Stimulated activated CD8-positive, alpha-beta memory T cell treated with anti-CD3 and anti-CD28 coated beads, Interleukin-15, amount 100 ng/mL, for 4 hours (primary cell): ENCODE measurements at places on chromosomes 3 and 15.

DNA sequence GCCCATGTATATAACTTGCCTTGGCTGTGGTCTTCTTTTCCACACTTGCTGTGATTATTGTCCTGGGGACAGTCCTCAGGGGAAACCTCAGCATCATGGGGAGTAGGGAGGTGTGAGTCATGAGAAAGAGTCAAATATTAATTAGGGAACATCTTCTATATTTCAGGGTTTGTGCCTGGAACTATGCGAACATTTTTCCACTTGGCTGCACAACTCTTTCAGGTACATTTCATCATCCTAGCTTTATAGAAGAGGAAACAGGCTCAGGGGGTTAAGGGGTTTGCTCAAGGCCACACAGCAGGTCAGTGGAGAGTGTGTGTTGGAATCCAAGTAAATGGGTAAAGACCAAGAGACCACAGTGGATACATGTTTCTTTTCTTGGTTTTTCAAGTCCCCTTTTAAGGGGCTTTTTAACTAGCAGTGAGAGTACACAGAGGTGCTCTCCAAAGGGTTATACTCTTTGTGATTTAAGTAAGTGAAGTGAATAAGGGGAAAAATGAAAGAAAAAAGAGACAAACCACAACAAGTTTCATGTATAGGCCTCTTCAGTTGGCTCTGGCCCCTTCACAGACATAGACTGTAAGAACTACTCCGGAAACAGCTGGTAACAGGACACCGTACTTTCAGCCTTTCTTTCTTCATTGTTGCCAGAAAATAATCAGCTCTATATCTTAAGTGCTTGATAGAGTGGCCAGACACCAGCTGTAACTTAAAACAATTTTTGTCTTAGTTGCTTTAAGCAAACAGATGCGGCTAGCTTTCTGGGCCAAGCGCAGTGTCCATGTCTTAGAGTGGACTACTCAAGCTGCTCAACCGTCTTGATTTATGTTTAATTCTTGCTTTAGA, 64.6 kb downstream of the EEFSEC start:
- no peak for DNase-seq

GRCh38 chr3:11850003-11850402, 3.3 kb upstream of the TAMM41 start:
- no peak for DNase-seq

DNA sequence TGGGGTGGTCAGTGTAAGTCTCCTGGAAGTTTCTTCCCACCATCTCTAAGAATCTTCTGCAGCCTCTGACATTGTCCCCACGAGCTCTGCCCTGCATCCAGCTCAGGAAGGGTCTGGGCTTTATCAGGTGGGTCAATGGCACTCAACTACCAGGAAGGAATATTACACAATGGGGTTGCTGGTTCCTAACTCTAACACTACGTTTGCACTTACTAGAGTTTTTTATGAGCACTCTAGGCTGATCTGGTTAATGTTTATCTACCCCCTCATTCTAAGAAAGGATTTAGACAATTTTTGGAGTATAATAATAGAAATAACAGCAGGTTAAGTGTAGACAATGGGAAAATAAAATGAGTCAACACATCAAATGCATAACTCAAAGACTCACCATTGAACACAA, 411.1 kb upstream of the RGMA start:
- DNase-seq, result no peak

DNA sequence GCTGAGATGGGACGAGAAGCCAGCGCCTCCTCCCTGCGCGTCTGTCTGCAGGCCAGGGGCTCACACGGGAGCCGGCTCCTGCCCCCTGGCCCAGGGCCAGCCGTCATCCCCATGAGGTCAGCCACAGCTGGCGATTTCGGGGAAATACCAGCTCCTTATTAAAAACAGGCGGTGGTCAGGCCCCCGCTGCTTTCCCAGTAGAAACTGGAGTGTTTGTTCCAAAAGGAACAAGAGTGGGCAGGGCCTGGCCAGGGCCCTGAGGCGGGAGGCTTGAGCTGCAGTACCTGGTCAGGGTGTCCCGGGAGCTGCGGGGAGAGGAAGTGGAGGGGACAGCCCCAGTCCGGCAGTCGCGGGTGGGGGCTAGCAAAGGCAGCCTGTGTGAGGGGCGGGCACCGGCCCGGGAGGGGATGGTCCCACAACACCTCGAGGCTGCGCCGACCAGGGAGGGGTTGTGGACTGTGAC, 17.8 kb downstream of the MYL3 start:
- DNase-seq, result no peak

GRCh38 chr3:128078322-128078721, 26.1 kb downstream of the SEC61A1 start:
- no peak for DNase-seq
